Stimulated activated CD4-positive, alpha-beta T cell treated with anti-CD3 and anti-CD28 coated beads, Interleukin-1b, Interleukin-23, amount 100 ng/mL, for 4 hours (primary cell): ENCODE measurements at places on chromosomes 13 and 19.

DNA sequence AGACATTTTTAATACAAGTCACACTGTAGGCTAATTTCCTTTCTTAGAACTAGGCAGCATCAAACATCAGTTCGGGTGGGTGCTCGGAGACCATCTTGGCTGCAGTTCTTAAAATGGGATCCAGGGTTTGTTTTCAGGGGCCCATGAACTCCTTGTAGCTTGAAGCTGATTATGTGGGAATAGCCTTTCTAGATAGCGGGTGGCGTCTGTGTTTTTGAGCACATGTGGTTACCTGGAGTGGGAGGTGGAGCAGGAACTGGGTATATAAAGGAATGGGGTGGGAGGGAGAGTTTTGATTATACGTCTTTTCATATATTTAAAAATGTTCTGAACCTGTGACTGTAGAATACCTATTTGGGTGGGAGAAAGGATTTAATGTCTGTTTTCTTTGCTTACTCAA lies 12.9 kb downstream of the CLPTM1 start:
- DNase-seq = no peak

GRCh38 chr13:66623129-66623820 lies 606.9 kb downstream of the PCDH9 start:
- no peak for DNase-seq

GRCh38 chr19:29404015-29404414 lies 121.8 kb upstream of the VSTM2B start:
- DNase-seq = no peak

- no peak for DNase-seq
These were observed 64.3 kb downstream of the RASL11A start for GRCh38 chr13:27334774-27335435.

DNA sequence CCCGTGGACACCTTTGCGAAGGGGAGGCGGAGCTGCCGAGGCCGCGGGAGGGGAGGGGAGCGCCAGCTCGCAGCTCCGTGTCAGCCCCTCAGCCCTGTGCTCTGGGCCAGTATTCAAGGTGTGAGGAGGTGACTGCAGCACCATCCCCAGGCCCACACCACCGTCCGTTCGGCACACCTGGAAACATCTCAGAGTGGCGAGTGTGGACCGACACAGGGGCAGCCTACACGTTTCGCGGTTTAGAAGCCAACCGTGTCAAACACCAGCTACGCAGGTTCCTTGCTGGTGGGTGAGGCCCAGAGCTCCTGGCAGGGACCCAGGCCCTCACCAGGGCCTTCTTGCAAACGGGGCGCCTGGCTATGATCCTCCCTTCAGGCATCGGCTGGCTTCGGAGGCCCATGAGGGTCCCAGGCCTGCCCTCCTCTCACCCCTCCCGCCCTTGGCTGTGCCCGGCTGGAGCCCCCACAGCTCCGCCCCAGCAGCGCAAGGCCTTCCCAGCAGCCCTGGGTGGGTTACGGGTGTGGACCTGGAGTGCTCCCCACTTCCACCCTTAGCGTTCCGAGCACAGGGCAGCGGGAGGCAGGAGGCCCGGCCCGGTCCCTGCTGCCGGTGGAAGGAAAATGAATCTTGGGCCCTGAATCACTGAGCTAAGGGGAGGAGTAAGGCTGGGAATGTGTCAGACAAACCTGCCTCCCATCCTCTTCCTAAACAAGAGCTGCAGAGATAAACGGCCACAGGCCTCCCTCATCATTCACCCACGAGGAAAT lies 1.2 kb downstream of the C13orf46 start:
- no peak for DNase-seq

- peak; percentile 60 for DNase-seq
These were observed 977 bp downstream of the IRGQ start for GRCh38 chr19:43594710-43595604.

GRCh38 chr13:79908381-79908780 lies 427.4 kb downstream of the NDFIP2 start:
- no peak for DNase-seq

DNA sequence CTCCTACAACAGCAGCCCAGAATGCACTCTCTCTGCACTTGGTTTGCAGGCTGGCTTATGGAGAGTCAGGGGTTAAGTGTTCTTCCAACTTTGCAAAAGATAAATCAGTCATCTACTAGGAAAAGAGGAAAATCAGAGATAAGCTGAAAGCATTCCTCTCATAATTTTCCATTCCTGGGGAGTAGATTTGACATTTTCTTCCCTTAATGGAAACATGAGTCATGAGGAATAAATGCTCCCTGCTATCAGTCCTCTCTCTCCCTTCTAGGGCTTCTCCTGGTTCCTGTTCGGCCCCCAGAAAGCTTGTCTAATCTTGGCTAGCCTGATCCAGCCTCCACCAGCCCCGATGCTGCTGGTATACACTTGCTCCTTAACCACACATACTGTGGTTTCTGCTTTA lies 28.4 kb upstream of the ENOX1 start:
- DNase-seq = no peak

DNA sequence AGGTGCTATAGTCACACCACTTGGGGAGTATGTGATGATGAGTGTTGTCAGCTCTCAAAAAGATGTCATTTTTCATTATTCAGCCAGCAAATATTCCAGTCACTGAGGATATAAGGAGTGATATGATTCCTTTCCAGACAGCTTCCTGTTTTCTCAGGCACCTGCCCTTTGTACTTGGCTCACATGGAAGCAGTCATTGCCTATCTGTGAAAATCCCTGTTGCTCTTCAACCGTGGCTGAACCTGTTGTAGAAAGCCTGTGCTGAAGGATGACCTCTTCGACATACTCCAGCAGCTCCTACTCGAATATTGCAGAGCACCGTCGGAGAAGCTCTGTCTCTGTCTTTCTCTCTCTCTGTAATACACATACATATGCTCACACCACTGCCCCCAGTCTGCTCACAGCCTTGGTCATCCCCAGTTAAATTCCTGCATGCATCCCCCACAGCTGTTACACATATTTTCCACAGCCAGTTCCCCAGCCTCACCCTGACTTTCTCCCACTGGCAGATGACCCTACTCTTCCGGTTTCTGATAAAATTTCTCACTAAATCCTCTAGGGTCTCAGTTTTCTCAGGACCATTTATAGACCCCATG lies 204.2 kb upstream of the ARGLU1 start:
- DNase-seq = no peak

DNA sequence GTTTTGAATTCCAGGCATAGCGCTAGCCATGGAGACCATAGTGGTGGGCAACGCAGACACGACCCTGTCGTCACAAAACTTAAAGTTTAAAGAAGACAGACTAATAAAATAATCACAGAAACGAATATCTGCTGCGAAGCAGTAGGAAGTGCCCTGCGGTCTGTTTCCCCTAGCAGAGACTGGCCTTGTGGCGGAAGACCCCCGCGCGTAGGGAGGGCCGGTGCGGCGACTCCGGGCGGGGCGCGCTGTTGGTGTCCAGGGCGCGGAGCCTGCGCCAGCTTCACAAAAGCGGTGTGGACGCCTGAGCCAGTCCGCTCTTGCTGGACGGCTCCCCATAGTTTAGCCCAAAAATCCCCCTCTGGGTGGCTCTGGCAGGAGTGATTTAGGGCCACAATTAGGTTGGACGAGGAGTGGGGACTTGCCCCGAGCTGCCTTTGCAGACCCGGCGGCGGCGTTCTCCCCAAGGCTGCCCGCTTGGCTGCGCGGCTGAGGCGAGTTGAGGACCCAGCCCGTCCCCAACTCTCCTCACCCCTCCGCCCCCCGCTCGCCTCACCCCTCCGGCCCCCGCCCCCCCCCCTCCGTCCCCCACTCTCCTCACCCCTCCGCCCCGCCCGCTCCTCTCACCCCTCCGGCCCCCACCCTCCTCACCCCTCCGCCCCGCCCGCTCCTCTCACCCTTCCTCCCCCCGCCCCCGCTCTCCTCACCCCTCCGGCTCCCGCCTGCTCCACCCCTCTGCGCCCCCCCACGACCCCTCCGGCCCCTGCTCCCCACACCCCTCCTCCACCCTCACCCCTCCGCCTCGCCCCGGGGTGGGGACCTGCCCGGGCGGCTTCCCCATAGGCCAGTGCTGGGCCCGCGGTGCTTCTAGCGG lies 14.2 kb upstream of the LATS2 start:
- no peak for DNase-seq

DNA sequence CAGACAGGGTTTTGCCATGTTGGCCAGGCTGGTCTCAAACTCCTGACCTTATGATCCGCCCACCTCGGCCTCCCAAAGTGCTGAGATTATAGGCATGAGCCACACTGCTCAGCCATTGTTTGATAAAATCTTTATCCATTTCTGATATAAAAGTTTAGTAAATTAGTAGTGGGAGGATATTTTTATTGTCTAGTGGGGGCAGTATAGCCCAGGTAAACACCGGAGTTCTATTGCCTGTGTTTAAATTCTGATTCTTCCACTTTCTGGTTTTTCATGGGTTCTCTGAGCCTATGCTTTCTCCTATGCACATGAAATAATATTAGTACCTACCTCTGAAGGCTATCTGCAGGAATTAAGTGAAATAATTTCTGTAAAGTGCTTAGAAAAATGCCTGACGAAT lies 20.1 kb upstream of the ARHGEF18 start:
- DNase-seq = no peak

GRCh38 chr13:40132249-40132648 lies 476.8 kb downstream of the COG6 start:
- no peak for DNase-seq

DNA sequence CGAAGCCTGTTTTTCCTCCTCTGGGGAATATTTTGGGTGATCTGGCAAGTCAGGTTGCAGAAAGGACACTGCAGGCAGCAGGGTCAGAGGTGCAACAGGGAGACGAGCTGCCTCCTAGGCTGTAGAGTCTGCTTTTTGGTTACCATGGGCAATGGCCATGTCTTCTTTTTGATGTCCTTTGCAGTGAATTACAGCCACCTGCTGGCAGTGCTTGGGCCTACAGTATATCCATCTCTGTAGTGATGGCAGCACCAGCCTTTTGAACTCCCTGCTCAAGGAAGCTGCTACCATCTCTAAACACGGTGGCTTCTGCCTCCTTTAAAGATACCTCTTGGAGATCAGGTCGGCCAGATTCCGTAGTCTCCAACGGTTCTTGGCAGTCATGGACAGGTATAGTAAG lies 73.9 kb downstream of the WTIP start:
- DNase-seq = no peak

DNA sequence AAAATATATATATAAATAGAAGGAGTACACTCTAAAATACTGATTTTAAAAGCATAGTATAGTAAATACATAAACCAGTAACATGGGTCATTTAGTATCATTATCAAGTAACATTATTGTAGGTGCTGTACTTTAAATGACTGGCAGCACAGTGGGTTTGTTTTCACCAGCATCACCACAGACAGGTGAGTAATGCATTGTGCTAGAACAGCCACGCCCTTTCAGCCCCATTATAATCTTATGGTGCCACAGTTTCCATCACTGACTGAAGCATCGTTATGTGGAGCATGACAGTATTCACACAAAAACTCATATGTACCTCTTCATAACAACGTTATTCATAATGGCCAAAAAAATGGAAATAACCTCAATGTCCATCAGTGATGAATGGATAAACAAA lies 88.3 kb downstream of the DHRS12 start:
- DNase-seq = no peak

DNA sequence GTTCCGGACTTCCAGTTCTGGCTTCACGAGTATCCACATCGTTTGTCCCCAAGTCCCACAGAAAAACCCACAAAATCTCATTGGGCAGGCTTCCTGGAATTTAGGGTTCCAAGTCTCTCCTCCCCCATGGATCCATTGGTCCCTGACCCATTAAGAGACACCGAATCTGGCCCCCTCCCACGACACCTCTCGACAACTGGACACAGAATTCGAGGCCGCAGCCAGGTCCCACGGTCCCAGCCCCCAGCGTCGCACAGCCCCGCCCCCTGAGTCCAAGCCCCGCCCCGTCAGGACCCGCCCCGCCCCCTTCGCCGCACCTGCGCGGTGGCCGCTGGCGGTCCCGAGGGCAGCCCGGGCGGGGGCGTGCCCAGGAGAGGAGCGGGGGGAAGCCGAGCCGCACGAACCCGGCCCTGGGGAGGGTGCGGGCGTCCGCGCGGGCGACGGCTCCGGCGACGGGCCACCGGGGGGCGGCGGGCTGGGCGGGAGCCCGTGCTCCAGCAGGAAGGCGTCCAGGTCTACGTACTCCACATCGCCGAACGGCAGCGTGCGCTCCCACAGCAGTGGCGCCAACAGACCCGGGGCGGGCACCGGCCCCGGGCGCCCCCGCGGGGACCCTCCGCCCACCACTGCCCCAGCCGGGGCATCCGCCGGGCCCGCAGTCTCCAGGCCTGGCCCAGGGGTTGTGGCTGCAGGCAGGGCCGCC lies 1.8 kb downstream of the DBP start:
- DNase-seq = peak; percentile 68

- no peak for DNase-seq
These were observed 104.9 kb upstream of the ZNF536 start for GRCh38 chr19:30267332-30267731.

GRCh38 chr19:4368128-4368820 lies 24.9 kb downstream of the MPND start:
- DNase-seq = no peak

- DNase-seq = no peak
These were observed 4.7 kb downstream of the ZNF317 start for GRCh38 chr19:9144920-9145319.

GRCh38 chr13:22931576-22931975 lies 249.2 kb upstream of the SGCG start:
- DNase-seq = no peak

DNA sequence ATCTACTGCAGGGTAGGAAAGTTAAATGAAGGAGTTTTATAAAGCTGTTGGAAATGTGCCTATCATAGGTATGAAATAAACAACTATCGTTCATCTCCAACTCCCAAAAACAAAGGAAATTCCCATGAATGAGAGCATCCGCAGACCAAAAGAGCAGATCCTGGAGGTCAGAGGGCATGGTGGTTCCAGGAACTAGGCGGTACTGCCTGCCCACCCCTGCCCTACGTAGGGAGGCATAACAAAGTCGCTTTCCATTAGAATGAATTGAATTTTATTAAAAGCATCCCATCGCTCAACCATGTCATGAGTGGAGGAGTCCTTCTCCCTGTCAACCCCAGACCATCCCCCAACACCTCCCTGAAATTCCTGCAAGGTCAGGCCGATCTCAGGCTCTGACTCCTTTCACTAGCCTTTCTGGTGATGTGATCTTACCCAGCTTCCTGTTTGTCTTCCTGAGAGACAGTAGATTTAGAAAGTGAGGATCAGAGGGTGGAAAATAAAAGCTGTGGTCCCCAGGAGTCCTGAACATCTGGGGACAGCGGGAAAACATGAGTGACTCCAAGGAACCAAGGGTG lies at the start of gene CLEC4M:
Gene CLEC4M, plus strand, starts transcription at position 525 of the 575 bp plus-strand sequence. Its CDS starts 24 bp downstream, at position 549.
- DNase-seq = no peak

- DNase-seq = no peak
These were observed 3.0 kb upstream of the PNKP start for GRCh38 chr19:49870309-49870901.
